ENCODE measurements at places on chromosomes 7 and 10.
A peak's percentile ranks its signal among the peaks of the same experiment; 100 is the strongest.

GRCh38 chr10:42754155-42755027 is 28.2 kb upstream of the BMS1 start:
- no peak for DNase-seq

DNA sequence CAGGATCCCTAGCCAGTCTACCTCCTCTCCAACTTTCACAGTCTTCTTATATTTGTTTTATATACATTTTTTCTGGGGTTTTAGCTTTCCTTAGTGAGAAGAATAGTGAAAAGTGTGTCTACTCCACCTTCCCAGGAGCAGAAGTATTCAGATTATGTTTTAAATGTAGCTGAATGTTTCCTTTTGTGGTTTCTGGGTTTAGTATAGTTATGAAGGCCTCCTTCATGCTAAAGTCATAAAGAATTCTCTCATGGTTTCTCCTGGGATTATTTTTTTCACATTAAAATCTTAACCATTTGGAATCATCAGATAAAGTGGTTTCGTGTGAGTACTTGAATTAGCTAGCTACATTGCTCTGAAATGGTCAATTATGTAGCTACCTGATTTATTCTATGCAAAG is 50.9 kb downstream of the ANKMY2 start:
- no peak for DNase-seq

- no peak for DNase-seq
These were observed 15.4 kb upstream of the MEST start for GRCh38 chr7:130476297-130477150.

- DNase-seq = no peak
These were observed 69.1 kb downstream of the SLIT1 start for GRCh38 chr10:97116462-97117162.

- no peak for DNase-seq
These were observed 107.0 kb upstream of the KCTD7 start for GRCh38 chr7:66521675-66522074.

GRCh38 chr10:70671619-70672164 is 614 bp upstream of the ADAMTS14 start:
- no peak for DNase-seq

DNA sequence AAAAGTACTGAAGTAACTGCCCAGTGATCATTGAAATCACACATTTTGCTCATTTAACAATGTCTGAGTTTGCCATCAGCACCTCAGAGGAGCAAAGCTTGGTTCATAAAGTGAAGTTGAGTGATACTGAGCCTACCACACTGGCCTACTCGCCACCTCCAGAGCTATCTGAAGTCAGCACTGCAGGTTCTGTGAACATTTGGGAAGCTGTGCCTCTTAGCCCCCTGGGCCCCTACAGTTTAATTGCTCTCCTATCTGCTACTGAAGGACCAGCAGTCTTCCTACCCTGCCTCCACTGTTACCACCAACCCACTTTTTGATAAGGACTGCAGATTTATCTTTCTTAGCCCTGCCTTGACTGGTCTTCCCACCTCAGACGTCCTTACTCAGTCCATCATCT is 2.0 kb upstream of the SEMA4G start:
- DNase-seq = no peak

DNA sequence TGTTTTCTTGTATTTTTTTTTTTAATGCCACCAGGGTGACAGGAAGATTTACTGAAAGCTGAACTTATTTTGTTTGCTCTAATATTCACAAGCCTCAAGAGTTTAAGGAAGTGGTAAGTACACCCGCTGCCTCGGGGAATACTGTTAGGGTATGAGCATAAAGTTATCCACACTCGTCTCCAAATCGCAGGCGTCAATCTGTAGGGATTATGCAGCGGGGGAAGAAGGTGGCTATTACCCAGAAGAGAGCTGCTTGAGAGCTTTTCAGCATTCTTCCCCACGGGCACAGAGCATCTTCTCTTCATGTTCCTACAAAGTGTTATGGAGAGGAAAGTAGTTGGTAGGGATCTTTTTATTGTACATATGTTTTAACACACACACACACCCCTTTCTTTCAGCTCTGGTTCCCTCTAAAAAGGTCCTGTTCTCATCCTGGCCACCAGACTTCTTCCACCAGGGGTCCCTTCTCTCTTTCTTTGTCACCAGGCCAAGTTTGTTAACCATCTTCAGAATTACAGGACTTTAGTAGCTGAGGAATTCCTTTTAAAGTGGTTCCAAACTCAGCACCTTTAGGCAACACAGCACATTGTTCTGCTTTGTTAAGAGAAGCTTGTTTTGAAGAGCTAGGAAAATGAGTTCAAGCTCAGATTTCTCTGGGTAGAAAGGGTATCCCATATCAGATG is 411.6 kb upstream of the GALNT17 start:
- DNase-seq = no peak

DNA sequence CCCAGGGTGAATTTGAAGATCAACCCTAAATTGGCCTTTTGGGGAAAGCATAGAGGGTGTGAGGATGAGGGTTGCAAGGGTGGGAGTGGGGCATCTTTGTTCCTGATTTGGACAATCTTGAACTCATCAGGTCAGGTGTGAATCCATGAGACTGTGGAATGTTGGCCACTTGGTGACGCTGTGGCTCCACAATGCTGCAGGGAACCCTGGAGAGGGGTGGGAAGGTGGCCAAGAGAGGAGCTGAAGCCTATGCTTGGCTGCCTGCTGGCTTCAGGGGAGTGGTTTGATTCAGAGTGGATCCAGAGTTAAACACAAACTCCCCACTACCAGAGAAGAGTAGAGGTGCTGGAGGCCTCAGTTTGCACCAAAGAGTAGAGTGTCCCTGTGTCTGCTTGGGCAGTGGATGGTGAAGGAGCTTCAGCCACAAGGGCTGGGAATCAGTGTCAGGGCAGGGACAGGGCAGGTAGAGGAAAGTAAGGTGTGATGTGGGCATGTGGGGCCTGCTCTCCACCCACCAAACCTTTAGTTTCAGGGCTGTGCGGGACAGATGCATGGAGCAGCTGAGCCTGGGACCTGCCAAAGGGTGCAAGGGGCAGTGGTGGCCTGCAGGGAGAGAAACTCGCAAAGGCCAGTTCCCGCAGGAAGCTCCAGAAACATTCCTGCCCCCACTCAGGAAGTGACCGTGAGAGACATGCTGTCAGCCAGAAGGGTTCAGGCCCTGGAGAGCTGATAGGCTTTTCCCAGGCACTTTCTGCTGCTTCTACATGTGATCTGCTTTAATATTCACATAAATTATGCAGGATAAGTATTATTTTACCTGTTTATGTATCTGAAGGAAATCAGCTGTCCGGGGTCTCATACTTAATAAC is 81.0 kb upstream of the PRSS58 start:
- DNase-seq = peak; percentile 11

DNA sequence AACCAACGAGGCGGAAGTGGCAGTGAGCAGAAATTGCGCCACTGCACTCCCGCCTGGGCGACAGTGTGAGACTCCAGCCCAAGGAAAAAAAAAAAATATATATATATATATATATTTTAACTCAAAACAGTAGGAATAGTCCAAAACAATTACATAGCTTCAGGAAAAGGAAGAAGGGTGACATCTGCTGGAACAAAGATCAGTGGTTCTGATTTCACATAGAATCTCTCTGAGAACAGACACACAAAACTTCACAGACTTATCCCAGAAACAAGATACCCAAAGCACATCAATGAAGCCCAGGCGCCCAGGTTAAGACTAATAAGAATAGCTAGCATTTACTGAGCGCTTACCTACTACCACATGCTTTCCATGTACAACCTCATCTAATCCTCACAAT is 45.0 kb downstream of the DNMBP start:
- DNase-seq = no peak

GRCh38 chr10:78458983-78459638 is 425.4 kb downstream of the RPS24 start:
- peak; percentile 44 for DNase-seq

DNA sequence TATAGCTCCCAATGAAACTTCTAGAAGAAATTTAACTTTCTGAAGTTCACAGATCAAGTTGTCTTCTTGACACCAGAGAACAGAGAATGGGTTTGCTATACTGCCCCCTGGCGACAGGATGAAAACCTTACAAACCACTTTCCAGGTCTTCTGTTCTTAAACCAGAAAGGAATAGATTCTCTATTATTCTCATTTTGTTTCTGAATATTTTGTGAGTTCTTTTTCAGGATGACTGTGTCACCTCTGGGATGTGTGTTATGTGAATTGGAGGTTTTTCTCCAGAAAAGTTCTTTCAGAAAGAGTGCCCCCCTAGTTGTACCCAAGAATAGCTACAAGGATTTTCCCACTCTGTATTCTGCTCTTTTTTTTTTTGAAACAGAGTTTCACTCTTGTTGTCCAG is 6.3 kb downstream of the IFT22 start:
- DNase-seq = peak; percentile 14

All from kidney glomerular epithelial cell (primary cell).